ENCODE measurements at places on chromosomes 16 and 17.
A peak's percentile ranks its signal among the peaks of the same experiment; 100 is the strongest.

DNA sequence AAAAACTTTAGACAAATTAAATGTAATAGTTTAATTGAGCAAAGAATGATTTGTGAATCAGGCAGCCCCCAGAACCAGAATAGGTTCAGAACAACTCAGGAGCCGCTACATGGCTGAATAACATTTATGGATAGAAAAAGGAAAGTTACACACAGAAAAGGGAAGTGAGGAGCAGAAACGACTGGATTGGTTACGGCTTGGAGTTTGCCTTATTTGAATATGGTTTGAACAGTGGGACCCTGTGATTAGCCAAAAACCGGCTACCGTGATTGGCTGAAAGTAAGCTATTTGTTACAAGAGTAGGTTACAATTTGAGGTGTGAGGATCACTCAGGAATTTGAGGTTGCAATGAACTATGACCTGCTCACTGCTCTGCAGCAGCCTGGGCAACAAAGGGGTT is 1139.8 kb downstream of the CDH11 start:
- no peak for DNase-seq

DNA sequence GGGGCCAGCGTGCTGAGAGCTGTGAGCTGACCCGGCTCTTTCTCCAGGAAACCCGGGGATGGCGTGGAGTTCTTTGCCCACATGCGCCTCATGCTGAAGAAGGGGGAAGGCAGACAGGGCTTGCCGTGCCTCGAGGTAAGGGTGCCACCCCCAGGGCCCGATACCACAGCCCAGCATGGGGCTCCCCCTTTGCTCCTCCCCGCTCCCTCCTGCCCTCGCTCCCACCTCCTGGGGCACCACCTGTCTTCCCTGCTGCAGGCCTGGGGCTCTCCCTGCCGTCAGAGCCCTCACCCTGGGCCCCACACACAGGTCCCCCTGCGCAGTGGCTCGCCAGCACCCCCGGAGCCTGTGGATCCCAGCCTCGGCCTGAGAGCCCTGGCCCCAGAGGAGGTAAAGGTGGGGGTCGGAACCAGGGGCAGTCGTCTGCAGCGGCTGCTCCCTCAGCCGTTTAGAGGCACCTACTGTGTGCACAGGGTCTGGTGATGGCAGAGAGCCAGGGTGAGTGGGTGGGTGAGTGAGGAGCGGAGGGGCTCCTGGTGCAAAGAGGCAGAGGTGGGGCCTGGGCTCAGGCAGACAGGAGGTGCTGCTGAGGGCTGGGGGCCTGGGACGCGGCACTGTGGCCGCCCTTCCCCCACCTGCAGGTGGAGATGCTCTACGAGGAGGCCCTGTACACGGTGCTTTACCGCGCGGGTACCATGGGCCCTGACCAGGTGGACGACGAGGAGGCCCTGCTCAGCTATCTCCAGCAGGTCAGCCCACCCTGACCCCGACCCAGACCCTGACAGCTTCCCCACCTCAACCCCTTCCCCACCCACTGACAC is 5.6 kb downstream of the BAIAP3 start:
- DNase-seq = no peak

DNA sequence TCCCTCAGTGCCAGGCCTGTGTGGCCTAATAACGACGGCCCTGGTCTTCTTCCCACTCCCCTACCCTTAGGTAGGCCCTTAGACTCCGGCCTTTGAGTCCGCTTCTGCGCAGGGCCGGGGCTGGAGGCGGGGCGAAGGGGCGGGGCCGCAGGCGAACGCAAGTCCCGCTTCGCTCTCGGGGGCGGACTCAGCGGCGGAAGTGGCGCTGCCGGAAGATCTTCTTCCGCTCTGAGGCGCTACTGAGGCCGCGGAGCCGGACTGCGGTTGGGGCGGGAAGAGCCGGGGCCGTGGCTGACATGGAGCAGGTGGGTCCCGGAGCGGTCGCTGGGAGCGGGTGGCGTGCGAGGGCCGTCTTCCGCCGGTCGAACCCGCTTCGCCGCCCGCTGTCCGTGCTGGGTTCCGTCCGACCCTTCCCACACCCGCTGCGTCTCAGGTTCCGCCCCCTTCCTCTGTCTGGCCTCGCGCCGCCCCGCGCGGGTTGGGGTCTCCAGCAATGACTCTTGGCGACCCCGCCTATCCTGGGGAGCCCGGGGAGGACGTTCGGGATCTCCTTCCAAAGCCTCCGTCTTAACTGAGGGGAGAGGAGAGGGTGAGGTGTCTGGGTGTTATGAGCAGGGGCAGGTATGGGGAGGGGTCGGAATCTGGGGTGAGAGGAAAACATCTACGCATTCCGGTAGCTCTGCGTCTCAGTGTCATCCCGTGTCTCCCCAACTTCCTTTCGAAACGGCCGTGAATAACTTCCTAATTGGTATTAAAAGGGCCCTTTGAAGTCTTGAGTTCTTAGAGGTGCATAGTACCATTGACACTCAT is at the start of gene STARD3:
Gene STARD3 (plus strand): TSS at position 218 of the 810 bp plus-strand sequence. CDS start 16,388 bp downstream, outside the sequence.
- DNase-seq = peak; percentile 81

DNA sequence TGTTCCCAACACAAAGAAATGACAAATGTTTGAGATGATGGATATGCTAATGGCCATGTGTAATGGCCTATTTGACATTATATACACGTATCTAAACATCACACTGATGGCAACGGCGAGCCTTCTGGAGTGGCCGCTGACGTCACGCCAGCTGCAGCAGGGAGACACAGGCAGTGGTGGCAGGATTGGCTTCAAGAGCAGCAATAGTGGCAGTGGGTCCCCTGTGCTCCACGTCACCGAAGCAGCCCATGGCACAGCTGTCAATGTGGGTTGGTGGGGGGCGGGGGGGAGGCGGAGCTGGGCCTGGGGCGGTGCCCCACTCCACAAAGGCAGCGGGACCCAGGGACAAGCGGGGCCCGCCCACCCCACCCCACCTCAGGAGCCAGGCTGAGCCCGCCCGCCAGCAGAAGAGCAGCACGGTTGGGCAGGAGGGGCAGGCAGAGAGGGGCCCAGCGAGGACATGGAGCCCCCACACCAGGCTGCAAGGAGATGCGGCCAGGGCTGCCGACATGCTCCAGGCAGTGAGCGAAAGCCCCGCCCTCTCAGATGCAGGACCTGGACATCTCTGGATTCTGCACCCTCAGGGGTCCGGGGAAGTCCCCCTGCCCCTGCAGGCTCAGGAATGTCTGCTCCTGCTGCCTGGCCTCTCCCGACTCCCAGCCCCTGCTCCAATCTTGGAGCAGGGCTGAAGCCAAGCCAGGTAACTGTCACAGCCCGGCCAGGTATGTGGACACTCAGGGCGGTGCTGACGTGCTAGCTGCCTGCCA is 64.6 kb downstream of the USP32 start:
- no peak for DNase-seq

- DNase-seq = no peak
Observed at GRCh38 chr17:1109606-1110540, 69.9 kb downstream of the ABR start.

DNA sequence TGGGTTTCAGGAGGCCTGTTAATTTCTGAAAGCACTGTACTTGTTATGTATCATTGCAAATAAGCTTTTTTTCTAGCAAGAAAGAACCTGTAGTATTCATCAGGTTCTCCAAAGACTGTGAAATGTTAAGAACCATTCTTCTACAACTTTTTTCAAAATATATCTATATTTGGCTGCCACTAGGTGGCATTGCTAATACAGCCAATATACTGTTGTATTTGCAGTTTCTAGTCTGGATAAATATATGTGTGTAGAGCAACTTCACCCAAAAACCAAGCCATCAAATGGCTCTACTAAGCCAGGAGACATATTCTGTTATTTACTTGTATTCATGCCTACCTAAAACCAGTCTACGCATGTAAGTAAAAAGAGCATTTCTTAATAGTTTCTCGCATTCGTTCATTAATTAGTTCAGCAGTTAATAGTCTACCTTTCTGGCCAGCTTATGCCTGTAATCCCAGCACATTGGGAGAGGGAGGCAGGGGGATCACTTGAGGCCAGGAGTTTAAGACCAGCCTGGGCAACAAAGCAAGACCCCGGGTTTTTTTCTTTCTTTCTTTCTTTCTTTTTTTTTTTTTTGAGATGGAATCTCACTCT is 39.5 kb downstream of the VMP1 start:
- DNase-seq = peak; percentile 56

DNA sequence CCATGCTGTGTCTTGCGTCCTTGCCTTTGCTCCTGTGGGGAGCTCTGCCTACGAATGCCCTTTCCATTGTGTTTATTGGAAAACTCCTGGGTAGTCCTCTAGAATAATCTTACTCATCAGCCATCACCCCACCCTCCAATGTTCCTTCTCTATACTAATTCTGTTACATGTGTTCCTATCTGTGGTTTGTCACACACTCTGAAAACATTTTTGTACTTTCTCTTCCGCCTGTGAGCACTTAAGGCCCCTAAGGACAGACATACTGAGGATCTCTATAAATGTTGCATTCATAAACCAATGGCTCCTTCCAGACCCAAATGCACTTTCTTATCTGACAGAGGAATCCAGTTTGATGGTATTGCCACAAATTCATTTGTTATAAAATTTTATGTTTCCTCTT is 53.9 kb upstream of the MON1B start:
- no peak for DNase-seq

GRCh38 chr16:12672986-12673385 is 130.7 kb downstream of the CPPED1 start:
- no peak for DNase-seq

DNA sequence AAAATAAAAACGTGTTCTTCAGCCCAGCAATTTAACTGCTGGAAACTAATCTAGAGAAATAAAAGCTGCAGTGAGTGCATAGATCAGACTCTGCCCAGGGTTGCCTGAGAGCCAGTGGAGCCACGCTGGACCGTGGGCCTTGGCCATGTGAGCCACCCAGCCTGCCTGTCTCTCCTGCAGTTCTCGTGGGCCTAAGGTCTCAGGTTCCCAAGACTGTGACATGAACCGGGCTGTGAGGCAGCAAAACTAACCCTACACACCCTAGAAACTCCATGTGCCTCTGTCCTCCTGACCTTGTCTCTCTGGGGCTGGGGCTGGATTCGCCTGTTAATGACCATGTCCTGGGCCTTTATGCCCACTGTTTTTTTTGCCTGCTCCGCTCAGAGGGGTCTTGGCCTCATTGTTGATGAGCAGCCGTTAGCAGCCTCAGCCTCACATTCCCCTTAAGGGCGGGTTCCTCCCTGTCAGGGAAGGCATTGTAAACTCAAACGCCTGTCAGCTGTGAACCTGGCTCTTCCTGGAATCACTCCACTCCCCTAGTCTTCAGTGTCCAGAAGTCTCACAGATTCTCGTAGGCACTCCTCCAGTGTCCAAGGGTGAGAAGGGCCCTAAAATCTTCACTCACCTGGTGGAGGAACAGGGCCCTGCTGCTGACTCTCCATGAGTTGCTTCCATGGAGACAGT is 16.9 kb downstream of the C16orf90 start:
- no peak for DNase-seq

DNA sequence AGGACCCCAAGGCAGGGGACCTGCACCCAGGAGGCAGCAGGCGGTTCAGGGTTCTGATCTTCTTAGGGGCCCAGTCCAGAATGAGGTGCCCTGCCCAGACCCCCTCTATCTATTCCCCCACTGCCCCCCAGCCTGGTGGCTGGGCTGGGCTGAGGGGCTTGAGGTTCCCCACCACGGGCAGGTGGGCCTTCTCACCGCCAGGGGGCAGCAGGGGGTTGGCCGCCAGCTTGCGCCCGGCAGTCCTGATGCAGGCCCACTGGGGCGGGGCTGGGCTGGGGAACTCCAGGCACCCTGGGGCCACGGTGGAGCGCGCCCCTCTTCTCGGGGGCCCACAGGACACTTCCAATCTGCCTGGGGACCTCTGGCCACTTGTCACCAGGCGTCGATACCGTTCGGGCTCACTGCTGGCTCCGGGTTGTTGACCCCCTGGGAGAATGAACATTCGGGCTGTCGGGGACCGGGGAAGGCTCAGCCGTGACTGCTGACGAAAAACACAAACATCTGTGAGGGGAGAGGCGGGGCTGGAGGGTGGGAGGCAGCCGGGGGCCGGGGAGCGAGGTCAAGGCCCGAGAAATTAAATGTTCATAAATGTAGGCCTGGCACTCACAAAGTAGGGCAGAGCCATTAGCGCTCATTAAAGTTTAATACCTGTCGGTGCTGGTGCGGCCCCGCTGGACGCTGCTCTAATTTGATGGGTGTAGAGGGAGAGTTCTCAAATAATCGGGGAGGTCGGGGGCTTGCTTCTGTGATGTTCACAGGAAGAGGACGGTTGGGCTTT is 219.3 kb upstream of the GSE1 start:
- DNase-seq = peak; percentile 57

GRCh38 chr17:77099997-77100396 is 40.8 kb upstream of the SEC14L1 start:
- DNase-seq = no peak

Data from fibroblast of skin of right quadriceps (primary cell).